Fibroblast of the aortic adventitia (primary cell): ENCODE measurements at places on chromosomes 1 and 21. TPM values are rescaled to one million over a fixed set of nuclear protein-coding genes. Genes with fewer than 3 reads are reported as not detected.

DNA sequence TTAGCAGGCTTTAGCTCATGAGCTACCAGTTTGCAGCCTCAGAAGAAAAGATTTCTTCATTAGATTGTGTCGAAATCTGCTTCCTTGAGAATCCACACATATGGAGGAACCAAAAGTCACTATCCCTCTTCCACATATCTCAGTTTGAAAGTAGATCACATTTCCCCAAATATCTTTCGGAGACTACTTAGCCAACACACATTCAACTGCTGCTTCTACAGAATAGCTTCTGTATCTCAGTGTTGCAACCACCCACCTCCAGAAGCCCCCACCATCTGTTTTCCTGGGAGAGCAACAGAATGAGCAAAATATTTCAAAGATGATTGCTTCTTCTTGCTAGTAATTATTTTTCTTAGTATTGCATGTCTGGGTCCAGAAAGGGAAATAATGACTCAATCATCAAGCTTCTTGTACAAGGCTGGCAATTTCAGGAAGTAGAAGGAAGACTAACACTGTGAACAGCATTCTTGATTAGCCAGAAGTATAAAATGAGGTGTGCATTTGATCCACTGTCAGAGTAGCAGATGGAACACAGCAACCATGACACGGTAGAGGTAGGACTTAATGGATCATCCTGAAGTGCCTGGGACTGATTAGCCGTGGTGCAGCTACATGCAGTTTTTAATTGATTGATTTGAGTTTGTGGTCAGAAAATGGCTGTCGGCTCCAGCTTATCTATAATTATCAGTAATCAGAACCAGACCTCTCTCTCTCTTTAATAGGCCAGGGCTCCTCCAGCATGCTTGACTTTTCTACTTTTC lies 24.9 kb downstream of the ZC3H11B start:
- peak; percentile 81 for DNase-seq

DNA sequence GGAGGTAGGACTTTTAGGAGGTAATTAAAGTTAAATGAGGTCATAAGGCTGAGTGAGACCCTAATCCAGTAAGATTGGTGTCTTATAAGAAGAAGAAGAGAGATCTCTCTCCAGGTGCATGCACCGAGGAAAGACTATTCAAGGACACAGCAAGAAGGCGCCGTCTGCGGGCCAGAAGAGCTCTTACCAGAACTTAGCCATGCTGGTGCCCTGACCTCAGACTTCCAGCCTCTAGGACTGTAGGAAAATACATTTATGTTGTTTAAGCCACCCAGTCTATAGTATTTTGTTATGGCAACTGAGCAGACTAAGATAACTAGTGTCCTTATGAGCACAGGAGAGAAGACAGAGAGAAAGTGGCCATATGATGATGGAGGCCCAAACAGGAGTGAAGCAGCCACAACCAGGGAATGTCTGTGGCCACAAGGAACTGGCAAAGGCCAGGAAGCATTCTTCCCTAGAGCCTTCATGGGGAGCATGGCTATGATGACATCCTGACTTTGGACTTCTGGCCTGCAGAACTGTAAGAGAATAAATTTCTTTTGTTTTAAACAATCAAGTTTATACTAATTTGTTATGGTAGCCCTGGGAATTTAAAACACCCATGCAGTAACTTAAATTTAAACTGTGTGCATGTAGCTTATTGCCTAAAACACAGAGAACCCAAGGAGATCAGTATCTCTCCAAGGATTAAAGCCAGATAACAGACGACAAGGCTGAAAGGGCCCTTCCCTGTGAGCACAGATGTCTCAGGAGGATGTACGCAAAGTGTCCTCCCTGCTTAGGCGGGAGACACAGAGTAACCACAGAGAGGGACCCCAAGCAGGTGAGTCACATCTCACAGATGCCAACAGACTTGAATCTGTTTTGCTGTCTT lies 9.9 kb upstream of the CD58 start:
- no peak for DNase-seq

DNA sequence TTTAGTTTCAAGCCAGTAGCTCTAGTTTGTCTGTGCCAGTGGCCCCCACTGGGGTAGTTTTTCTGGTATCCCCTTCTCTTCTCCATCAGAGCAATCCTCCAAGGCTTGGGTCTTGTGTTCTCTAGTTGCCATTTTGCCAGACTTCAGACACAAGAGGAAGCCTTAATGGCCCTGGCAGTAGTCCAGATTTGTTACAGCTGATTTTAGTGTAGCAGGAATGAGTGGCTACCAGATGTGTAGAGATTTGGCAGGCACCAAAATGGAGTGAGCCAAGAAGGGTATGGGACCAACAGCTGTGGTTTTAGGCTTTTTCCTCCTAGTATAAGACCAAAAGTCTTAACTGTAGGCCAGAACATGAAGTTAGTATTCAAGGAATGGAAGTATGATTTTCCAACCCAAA lies 56.8 kb downstream of the ACP6 start:
- peak; percentile 49 for DNase-seq

- no peak for DNase-seq
Measured at GRCh38 chr1:204524986-204525385, 8.8 kb downstream of the MDM4 start.

Gene CCDC190
- total RNA-seq, result 0.16 and 4.6 TPM in 2 replicates

GRCh38 chr21:39082656-39083376 lies 100.4 kb downstream of the PSMG1 start:
- no peak for DNase-seq

GRCh38 chr1:9395018-9395417 lies 102.3 kb downstream of the SPSB1 start:
- no peak for DNase-seq
